ENCODE measurements at places on chromosomes 1 and 21.

- DNase-seq, result no peak
These were observed 44.8 kb downstream of the ATP5PO start for GRCh38 chr21:33870768-33871167.

GRCh38 chr21:35035581-35035980 lies 13.5 kb downstream of the RUNX1 start:
- no peak for DNase-seq

GRCh38 chr1:220819467-220820026 lies 32.8 kb downstream of the MTARC1 start:
- DNase-seq, result no peak

- DNase-seq, result peak; percentile 72
These were observed 131.9 kb downstream of the AK5 start for GRCh38 chr1:77413541-77414335.

- peak; percentile 81 for DNase-seq
These were observed 147.0 kb downstream of the GABPA start for GRCh38 chr21:25881524-25882376.

All from hematopoietic multipotent progenitor cell treated with erythropoietin and hydrocortisone succinate and interleukin-3 and kit ligand, for 4 days (in vitro differentiated cells).